ENCODE measurements at places on chromosomes 6 and 20.

DNA sequence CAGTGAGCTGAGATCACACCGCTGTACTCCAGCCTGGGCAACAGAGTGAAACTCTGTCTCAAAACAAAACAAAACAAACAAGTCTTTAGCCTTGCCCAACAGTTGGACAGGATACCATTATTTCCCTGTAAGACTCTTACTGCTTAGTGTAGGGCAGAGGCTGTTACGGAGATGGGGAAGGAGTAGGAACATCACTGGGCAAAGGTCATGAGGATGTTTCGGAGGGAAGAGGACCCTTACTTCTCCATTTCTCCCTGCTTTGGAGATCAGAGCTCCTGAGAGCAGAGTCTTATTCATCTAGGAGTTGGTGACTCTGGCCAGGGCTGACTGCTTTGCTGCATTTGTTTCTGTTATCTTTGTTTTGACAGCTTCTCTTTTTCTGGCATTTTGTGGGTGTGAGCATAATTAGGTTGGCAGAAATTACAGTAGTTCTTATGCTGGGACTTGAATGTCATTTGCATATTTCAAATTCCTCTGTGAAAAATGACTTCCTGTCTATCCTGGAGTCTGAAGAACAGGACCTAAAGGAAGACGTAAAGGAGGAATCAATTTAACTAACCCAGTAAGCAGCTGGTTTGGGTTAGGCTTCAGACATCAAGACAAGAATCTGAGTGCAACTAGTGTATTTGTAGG lies 89.0 kb downstream of the CDS2 start:
- no peak for DNase-seq

DNA sequence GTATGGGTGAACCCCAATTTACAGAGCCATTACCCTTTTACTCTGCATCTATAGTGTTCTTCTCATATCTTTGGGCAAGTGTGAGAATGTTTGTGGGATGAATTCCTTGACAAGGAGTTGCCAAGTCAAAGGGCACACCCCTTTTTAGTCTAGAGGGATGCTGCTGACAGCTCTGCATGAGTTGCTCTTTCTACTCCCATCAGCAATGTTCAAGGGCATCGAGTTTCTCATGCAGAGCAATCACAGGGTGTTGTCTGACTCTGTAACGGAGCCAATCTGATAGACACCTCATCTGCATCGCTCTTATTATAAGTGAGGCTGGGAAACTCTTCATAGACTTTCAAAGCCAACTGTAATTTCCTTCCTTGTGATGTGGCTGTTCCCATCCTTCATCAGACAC lies 77.4 kb downstream of the EDN3 start:
- no peak for DNase-seq

DNA sequence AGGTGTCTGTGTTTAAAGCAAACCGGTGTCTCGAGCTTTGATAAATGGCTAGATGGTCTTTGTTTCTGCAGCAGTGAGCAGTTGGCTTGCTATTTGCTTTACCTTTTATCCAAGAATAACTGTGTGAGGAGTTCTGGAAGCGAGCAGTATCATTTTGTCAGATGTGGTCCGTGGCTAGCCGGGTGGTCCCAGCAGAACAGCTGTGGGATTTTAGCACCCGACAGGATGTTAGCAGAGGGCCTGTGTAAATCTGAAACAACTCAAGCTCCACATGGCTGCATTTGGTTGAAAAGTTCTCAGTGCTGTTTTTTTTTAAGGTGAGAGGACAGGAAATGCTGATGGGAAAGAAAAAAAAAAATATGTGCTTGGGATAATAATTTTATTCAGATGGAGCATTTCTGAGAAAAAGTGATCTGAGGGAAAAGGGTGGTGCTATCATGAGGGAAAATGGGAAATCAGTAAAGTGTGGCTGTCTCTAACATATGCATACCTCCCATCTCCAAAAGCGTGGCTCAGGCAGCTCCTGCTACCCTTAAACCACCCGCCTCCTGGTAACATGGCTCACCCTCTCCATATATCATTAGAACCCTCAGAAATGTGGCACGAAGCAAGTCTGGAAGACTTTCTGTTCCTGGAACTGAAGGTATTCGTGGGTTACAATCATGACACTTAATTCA lies 215.4 kb downstream of the TSHZ2 start:
- no peak for DNase-seq

GRCh38 chr6:146281651-146282362 lies 252.9 kb downstream of the GRM1 start:
- DNase-seq: peak; percentile 27

- DNase-seq: peak; percentile 65
These were observed 27.1 kb downstream of the RIPOR2 start for GRCh38 chr6:24908650-24909035.

- no peak for DNase-seq
These were observed 144.3 kb downstream of the TBC1D7 start for GRCh38 chr6:13184089-13184468.

DNA sequence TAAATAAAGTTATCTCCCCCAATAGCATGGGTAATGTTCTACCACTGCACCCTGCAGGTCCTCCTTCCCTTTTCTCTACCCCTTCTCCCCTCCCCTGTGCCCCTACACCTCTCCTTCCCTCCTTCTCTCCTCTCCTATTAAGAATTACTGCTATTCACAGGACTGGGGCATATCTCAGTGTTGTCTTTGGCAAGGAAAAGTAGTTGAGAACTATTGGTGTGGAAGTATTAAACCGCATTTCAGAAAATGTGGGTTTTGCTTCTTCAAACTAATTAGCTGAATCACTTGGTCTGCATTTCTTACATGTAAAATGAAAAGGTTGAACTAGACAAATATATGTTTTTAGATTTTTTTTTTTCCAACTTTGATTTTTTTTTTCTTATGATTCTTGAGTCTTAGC lies 296.3 kb downstream of the CDKAL1 start:
- DNase-seq: no peak

DNA sequence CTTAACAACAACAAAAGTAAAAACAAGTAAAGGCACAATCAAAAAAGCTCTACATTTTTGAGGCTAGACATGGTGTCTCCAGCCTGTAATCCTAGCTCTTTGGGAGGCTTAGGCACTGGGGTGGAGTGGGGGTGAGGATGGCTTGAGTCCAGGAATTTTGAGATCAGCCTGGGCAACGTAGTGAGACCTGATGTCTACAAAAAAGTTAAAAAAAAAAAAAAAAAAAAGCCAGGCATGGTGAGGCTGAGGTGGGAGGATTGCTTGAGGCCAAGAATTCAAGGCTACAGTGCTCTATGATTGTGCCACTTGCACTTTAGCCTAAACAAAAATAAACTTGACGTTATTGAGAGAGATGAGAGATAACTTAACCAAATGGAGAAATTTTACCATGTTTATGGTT lies 60.1 kb downstream of the QKI start:
- DNase-seq: peak; percentile 14

DNA sequence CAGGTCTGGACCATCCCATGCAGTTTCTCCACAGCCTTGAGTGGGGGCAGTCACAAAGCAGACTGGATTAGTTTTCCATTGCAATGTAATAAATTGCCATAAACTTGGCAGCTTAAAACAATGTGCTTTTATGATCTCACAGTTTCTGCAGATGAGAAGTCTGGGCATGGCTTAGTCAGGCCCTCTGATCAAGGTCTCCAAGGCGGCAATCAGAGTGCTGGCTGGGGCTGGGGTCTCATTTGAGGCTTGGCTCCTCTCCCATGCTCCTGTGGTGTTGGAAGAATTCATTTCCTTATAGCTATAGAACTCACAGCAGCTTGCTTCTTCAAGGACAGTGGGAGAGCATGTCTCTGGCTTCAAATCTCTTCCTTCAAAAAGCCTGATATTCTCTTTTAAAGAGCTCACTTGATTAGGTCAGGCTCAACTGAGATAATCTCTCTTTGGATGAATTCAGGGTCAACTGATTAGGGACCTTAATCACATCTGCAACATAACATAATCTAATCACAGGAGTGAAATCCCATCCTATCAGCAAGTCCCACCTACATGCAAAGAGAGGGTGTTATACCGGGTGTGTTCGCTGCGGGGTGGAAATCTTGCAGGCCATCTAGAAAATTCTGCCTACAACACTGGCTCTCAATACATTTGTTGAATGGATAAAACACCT lies 77.4 kb upstream of the SULF2 start:
- DNase-seq: no peak

- no peak for DNase-seq
These were observed 935 bp upstream of the RFX6 start for GRCh38 chr6:116876107-116876506.

DNA sequence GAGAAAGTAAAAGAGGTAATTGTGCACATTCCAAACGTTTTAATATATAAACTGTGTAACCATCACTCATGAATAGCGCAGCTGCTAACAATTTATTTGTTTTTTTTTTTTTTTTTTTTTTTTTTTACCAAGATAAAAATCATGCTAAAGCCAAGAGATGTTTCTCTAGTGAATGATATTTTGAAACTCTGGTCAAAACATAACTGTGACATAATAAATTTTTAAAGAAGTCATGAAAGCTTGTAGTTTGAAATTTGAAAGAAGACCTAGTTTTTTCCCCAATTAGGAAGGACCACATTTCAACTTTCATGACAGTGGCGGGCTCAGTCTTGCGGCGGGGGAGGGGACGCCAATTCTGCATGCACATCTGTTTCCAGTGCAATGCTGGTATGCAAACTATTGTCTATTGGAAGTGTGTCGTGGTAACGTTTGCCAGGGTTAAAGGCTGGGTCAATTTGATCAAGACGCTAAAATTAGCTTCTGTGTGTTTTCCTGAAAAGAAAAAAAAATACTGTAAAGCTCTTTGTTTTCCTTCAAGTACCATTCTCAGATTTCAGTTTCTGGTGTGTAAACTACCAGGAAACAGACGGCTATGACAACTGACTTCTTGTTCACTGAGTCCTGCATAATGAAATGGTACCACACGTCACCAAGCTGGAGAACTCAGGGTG lies 211.9 kb downstream of the FOXC1 start:
- peak; percentile 38 for DNase-seq

DNA sequence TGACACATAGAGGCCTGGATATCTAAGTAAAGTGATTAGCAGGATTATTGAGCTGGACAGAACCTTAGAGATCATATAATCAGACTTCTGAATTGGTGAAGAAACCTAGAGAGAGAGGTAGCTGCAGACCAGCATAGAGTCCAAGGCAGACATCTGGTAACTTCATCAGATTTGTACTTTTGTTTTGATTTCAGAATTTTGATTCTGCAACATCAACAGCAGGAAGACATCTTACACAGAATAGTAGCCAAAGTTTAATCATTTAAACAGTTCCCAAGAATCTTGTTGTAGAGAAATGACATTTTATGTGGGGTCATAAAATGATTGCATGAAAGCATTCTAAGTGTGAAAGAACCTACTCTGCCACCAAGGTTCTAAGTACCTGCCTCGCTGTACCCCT lies 39.4 kb downstream of the RPRD1B start:
- no peak for DNase-seq

DNA sequence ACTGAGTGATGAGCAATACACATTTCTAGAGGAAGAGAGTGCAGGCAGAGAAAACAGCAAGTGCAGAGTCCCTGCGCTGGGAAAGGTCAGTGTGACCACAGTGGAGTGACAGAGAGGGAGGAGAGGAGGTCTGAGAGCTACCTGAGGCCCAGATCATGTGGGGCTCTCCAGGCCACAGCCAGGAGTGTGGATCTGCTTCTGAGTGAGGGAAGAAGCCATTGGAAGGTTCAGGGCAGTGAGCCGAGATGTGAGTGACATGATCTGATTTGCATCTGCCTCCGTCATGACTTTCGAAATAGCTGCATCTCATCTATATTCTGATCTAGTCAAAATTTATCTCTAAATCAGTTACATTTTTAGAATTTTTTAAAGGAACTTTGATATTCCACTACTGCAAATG lies 367.1 kb downstream of the PREX1 start:
- no peak for DNase-seq

GRCh38 chr20:37406010-37406998 lies 60.4 kb downstream of the SRC start:
- peak; percentile 61 for DNase-seq

DNA sequence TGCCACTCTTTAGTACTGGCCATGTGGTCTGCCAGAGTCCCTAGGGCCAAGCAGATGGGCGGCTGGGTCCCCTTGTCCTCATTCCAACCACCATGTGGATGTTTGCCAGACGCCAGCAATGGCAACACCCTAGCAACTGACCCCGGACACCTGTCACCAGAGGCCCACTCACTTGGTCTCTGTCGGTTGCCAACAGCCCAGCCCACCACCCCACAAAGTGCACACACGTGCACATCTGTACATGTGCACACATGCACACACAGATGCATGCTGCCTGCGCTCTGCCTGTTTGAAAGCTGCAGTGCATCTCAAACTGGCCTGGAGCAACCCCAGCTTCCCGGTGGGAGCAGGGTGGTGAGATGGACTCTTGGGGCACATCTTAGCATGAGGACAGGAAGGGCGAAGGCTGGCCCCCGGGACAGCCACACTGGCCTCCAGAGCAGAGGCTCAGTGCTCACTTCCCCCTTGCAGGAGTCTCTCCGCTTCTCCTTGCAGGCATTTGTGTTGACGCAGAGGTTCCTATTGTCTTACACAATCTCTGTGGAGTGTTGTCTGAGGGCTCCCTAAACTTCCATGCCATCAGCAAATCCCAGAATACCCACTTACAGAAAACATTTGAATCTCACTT lies 54.0 kb downstream of the PSMG4 start:
- no peak for DNase-seq

DNA sequence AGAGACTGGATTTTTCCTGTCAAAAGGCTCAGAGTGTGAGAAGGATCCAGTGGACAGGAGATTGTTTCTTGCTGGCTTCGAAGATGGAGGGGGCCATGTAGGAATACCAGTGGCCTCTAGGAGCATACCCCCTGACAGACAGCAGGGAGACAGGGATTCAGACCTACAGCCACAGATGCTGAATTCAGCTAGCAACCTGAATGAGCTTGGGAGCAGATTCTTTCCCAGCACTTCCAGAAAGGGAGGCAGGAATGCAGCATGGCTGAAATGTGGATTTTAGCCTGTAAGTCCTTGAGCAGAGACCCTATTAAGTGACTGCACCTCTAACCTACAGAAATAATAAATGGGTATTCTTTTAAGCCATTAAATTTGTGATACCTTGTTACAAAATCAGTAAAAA lies 44.6 kb downstream of the STXBP5 start:
- DNase-seq: no peak

- DNase-seq: no peak
These were observed 52.4 kb upstream of the LYRM2 start for GRCh38 chr6:89690944-89691324.

DNA sequence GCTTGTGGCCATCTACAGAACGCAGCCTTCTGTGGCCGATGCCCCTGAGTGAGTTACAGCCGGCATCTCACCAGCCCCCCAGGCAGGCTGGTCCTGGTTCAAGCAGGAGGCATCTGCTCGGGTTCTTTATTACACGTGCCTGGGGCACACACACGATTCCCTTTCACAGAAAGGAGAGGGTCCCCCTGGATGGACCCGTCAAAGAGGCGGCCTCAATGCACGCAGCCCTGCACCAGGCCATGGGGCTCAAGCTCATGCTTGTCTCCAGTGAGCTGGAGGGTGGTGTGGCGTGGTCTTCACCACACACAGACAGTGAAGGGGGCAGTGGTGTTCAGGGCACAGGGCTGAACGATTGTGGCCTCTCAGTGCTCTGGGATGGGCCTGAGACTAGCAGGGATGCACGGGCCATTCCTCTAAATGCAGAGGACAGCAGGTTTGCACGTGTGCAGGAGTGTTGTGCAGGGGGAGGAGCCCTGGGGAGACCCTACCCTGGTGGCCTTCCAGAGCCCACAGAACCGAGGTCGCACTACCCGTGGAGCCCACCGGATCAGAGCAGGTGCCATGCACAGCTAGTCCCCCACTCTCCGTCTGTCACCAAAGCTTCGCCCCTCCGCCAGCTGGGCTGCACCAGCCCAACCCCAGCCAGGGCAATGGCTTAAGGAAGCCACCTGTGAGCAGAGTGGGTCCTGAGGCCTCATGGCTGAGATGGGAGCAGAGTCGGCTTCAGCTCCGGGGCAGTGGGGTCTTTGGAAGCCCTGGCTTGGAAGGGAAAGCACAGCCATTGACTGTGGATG lies 23.1 kb downstream of the FRMD1 start:
- DNase-seq: no peak
